LoVo (cell line): ENCODE measurements at places on chromosomes 7 and 10.

DNA sequence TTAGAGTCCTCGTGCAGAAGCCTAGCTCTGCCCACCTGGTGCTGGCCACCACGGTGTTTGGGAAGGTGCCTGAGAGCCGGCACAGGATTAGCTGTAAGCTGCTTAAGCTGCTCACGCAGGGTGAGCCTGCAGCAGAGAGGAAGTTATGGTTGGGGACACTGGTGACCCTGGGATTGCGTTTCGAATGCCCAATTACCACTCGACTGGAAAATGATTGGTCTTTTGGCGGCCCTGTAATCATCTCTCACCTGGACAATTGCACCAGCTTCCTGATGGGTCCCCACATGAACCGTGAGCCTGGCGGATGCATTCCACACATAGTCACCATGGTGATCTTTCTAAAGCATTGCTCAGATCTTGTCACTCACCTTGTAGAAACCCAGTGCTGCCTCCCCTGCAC, 442.3 kb upstream of the ZMIZ1 start:
- DNase-seq, result no peak

GRCh38 chr7:132353936-132354335, 222.3 kb downstream of the PLXNA4 start:
- DNase-seq, result no peak

DNA sequence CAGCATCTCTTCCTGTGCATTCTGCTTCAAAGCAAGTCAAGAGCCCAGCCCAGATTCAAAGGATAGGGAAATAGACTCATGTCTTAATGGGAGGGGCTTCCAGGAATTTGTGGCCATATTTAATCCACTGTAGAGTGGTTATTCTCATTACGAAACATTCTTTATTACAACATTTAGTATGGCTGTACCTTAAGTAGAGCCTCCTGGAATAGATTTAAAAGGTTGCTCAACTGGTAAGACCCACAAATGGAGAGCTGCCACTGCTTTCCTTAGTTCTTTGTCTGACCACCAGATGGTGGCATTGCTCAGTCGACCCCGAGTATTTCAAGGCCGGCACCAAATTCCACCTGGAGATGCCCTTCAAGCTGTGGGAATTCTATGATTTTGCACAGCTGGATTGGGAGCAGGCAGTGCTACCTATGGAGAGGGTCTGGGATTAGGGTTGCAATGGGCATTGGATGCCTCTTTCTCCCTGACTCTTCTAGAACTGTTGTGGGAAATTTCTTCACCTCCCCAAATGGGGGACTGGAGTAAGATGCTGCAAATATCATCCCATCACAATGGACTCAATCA, 102.2 kb downstream of the RBM20 start:
- DNase-seq, result peak; percentile 78

DNA sequence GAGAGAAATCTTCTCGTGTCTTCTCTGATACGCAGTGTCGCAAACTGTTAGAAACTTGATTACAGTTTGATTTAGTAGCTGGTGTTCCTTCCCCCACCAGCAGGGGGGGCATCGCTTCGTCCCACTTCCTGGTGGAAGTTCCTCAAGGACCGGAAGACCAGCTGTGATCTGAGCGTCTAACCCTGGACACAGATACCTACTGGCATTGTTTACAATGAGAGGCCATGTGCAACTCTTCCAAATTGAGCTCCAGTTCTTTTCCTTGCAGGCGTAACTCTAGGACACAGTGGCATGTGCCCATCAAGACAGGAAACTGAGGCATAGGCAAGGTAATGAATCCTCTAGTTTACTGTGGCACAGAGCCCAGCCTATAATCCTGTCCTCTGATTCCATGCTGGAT, 219.0 kb downstream of the CCDC3 start:
- DNase-seq, result peak; percentile 42

DNA sequence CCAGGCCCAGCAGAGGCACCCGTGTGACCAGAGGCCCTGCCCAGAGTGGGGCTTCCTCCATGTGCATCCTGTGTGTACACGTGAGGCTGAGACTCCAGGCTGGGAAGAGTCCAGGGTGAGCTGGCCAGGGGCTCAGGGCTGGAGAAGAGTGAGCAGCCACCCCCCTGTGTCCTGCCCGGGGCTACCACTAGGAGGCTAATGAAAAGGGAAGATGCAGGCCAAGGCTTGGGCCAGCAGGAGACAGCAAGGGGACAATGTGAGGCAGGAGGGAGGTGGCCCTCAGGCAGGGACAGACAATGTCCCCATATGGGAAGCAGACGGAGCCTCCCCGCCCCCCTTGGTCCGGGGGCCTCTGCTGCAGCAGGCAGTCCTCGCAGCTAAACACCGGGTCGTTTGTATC, 102.0 kb downstream of the HIF1AN start:
- DNase-seq, result no peak

- no peak for DNase-seq
Measured at GRCh38 chr7:14551310-14551709, 351.2 kb downstream of the DGKB start.

GRCh38 chr7:83970081-83970480, 224.5 kb downstream of the SEMA3A start:
- DNase-seq, result no peak

GRCh38 chr10:67884842-67885670, 600 bp downstream of the SIRT1 start:
- peak; percentile 69 for DNase-seq

- peak; percentile 84 for DNase-seq
Measured at GRCh38 chr7:27173956-27174873, at the start of gene HOXA10. HOXA10 (minus strand) TSS chr7:27174320; CDS start chr7:27174306, 14 bp downstream.
